ENCODE measurements at places on chromosomes 3 and 15.

- DNase-seq: no peak
Observed at GRCh38 chr15:48965972-48966371, 2.3 kb upstream of the SHC4 start.

DNA sequence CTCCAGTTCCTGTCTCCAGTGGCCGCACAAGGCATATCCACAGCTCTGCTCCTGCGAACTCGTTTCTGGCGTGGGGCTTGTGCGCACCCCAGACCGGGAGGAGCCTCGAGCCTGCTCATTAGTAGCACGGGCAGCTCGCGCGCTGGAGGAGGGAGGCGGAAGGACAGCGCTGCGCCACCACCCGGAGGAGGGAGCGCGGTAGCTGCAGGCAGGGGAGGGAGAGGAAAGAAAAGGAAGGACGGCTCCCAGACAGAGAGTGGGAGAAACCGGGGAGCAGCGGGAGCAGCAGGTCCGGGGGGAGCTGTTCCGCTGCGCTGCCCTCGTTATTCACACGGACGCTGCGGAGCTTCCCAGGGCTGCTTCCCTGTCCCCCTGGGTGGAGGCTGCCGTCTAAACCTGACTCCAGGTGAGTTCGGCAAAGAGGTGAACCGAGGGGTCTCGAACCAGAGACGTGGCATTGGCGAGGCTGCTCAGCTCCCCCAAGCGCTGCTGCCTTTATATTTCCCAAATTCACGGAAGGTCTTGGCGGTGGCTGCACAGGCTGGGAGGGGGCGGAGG, 121.3 kb upstream of the ZNF717 start:
- DNase-seq: no peak

GRCh38 chr15:75809986-75810750, 33.1 kb upstream of the UBE2Q2 start:
- no peak for DNase-seq

DNA sequence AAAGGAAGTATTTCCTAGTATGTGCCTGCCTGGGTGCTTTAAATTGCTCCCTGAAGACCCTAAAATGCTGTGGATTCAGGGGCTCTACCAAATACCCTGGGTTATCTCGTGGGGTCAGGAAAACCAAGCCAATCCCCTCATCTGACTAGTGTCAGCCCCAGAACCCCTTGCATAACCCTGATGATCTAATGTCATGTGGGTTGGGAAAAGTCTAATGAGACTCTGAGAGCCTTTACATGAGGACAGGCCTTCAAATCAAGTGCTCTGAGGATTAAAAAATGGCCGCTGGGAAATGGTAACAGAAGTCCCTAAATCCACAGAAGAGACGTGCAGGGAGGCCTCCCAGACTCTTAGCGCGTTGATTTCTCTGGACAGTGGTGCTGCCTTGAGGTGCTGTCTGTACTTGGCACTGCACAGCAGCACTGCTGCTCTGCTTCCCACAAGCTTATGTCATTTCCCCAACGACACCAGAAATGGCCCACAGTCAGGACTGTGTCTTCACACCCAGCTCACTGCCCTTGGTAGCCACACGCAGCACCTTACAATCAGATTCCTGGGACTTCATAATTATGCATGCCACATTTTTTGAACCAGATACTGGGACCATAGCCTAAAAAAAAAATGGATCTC, 16.6 kb downstream of the EIF4E3 start:
- DNase-seq: no peak

All from stimulated activated CD4-positive, alpha-beta T cell treated with anti-CD3 and anti-CD28 coated beads, TNF-alpha, amount 100 ng/mL, for 4 hours (primary cell).